ENCODE measurements at places on chromosomes 3 and 15.
A peak's percentile ranks its signal among the peaks of the same experiment; 100 is the strongest.

- DNase-seq, result no peak
Measured at GRCh38 chr3:37387462-37387861, 213.1 kb upstream of the LRRFIP2 start.

DNA sequence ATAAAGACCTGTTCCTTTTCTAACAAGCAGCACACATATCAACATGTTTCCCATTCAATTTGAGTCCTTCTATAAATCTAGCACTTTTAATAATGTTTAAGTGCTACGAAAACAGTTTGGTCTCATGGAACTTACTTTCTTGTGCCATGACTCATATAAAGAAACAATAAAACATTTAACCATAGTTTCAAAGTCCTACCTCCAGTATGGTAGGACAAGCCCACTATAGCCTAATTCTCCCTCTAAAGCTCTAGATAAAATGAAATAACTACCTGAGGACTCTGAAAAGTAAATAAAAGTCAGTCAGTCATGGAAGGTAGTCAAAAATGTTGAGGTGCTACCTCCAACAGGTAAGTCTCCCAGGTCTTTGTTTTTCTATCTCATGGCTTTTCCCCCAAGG lies 12.0 kb upstream of the PIK3CA start:
- no peak for DNase-seq

GRCh38 chr3:148528024-148528423 lies 169.7 kb upstream of the AGTR1 start:
- DNase-seq, result no peak

DNA sequence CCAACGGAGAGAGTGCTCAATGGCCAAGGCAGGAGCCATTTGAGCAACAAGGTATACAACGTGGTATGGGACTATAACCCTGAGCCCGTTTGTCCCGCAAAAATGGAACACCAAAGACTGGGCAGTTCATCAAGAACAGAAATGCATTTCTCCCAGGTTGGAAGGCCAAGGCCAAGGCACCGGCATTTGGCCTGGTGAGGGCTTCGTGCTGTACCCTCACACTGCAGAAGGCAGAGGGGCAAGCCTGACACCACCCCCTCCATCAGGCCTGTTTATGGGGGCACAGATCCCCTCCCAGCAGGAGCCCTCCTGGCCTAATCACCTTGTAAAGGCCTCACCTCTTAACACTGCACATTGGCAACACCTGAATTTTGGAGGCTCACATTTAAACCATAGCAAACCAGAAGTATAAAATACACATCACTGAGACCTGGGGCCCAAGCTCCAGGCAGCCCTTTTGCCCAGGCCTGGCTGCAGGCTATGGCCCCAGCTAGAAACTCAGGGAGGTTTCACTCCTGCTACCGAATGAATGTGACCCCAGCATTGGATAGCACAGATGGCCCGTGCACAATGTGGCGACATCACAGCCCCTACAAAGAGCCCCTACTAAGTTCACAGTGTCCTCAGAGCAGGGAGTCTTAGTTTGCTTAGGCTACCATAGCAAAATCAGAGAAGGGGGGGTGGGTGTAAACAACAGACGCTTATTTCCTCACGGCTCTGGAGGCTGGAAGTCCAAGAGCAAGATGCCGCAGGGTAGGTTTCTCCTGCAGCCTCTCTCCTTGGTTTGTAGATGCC lies 47.1 kb downstream of the KLF15 start:
- no peak for DNase-seq

DNA sequence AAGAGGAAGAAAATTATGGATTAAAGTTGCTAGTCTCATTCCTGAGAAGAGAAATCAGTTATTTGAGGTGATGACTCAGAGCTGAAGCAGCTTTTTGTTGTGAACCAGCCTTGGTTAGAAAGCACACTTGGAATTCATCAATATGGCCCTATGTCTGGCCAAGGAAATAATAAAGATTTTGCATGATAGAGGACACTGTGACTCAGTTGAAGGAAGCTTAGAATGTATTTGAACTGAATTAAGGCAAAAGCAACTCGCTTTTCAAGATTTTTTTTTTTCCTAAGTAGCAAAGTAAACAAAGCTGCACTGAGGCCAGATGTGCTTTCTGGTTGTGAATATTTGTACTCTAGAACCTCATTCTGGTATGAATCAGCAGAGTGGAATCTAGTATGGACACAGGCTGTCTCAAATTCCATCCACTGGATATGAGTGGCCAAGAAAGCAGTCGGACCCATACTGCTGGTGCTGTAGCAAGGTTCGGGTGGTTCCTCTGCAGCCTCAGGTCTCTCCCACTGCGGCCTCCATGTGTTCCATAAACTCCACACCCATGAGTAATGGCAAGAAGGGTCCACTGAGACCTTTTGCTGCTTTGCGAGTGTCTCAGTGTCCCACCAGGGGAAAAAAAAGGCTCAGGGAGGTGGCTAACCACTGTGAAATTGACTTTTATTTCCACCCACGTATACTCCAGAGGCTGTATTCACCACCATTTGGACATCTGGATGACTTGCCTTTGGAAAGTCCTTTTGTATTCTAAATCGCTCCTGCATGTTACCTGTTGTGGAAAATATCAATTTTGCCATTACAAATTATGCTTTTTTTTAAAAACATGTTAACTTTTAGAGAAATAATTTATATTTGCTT lies 53.1 kb downstream of the TGFBR2 start:
- no peak for DNase-seq

DNA sequence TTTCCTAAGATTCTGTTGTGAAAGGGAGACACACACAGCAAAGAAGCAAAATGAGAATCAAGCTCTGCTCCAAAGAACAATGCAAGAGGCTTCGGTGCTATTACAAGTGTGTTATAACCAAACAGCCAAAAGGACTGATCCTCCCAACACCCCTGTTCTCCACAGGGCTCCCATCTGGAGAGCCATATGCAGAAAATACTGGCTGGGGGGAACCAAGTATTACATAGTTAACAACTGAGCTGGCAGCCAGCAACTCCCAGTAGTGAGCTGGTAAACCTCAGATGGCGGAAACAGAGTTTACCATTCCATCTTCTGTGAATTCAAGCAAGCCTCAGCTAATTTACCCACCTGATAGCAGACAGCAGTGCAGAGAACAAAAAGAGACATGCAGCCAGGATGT lies 156.4 kb downstream of the NTRK3 start:
- no peak for DNase-seq

DNA sequence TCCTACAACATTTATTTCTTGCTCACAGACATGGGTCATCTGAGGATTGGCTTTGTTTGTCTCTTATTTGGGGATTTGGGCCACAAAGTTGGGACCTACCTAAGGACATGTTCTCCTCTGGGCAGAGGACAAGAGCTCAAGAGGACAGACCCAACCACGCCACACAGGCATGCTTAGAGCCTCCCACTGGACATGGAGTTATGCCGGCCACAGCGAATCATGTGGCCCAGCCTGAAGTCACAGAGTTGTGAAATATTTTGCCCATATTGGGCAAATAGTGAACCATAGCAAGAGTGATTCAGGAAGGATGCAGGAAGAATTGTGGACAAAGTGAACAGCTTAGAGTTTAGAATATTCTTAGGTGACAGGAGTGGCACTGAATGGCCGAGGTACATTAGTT lies 9.9 kb downstream of the TRAK1 start:
- no peak for DNase-seq

DNA sequence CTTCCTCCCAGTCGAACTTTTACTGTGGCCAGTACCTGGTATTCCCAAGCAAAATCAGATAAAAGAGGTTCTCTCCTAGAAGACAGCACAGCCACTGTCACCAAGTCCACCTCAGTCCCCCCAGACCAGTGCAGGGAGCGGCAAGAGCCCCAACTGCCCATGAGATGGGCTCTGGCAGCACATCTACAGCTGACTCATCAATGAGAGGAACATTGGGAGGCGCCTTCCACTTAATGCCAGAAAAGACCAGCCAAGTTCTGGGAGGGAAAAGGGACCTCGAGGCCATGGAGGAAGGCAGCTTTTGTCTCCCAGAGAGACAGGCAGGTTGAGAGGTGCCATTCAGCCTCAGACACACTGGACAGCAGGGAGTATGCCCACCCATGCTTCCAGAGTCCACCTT lies 28.2 kb downstream of the POC1A start:
- no peak for DNase-seq

DNA sequence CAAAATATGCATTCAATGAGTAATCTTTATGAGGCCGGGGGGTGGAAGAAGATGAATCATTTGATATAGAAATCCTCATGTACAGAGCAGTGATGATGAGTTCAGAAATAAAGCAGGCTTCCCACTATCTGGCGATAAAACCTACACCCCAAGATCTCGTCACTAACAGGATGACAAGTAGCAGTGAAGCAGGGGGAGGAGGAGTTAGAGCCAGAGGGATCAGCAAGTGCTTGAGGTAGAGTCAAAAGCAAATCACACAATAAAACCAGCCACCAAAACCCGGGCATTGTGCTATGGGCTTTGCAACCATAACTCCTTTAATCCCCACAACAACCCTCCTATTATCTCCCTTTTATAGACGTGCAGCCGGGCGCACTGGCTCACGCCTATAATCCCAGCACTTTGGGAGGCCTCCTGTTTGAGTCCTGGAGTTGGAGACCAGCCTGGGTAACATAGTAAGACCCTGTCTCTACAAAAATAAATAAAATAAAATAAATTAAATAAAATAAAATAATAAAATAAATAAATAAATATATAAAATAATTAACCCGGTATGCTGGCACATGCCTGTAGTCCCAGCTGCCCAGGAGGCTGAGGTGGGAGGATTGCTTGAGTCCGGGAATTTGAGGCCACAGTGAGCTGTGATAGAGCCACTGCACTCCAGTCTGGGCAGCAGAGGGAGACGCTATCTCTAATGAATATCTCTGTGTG lies 53.0 kb downstream of the STARD5 start:
- no peak for DNase-seq

DNA sequence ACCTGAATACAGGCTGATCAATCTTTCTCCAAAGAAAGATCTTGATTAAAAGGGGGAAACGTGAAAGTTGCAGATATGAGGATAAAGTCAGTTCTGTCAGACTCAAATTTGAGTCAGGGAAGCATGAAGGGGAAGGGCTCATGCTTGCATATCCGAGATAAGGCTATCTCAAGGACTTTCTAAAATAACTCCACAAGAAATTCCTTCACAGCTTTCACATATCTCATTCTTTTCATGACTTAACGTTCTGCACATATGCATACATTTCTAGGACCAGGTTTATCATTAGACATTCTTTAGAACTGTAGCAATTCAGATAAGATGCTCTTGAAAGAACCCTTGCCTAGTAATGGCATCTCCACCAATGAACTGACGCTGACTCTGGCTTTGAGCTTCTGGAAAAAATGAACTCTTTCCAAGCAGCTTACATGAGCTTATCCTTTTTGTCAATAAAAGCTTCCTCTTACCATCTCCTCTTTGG lies 15.9 kb downstream of the SH3GL3 start:
- no peak for DNase-seq

DNA sequence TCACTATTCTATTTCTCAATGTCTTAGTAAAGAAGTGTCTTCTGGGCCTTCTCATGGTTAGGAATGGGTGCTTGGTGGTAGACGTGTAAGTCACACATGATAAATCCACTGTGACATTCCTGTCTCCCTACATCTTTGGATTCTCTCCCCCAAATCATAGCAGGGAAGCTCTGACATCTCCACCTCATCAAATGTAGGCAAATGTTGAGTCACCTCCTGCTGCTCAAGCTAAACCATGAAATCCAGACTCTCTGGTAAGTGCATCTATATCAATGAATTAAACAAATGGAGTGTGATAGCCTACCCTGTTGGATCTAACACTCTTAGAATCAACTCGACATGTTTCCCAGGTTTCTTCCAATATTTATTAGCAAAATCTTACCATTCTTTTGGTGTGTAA lies 42.8 kb upstream of the RPL35A start:
- DNase-seq, result no peak

DNA sequence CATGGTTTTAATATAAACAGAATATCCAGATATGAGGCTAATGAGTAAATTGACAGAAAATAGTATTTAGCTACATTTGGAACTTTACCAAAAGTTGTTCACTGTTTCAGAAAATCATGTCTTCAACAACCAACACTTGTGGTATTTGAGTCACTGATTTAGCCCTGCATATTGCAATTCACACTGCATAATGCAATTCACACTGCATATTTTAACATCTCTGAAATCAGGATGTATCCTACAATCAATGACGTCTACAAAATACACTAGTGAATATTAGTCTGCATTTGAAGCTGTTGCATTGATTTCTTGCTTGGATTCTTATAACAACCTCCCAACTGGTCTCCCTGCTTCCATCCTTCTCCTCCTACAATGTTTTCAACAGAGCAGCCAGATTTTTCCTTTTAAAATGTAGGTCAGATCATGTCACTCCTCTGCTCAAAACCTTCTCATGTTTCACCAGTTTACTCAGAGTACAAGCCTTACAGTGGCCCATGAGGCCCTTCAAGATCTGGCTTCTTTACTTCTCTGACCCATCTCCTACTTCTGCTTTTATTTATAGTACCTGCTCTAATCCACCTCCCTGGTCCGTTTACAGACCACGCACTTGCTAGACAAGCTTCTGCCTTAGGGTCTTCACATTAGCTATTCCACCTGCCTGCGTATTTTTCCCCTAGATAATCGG lies 11.4 kb upstream of the RAB11A start:
- DNase-seq, result no peak

DNA sequence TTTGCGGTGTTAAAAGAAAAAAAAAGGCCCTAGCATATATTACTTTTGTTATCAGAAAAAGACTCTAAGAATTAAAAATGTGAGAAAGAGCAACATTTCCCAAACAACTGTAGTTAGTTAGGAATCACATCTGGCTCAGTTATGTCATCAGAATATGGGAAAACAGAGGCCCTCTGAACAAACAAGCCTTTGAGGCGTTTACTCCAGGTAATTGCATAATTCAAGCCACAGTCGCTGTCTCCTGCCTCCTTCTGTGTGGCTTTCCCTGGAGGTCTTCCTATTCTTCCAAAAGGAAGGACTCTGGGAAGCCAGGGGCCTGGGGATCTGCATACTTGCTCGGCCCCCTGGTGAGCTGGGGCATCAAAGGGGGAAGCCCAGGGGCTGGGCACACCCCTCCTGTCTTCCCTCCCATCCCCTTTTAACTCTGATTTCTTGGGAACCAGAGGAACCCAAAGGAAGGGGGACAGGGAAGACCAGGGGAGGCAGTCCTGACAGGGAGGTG lies 3.7 kb upstream of the FAM107A start:
- DNase-seq, result no peak

GRCh38 chr3:130834476-130834875 lies 59.4 kb upstream of the ATP2C1 start:
- DNase-seq, result no peak

DNA sequence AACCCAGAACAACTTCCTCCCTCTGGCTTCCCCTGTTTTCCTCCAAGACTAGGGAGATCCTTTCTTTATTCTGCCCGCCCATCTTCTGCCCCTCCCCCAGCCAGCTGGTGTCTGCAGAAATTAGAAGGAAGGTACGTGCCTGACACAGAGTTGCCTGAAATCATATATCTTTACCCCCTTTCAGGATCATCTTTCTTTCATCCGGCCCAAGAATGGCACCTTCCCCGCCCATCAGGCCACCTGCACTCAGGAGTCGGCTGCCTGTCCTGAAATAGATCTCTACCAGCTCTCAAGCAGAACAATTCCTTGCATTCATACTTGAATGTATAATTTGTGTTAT lies 133.7 kb downstream of the VGLL4 start:
- no peak for DNase-seq

- no peak for DNase-seq
Measured at GRCh38 chr3:16374047-16374934, 109.3 kb downstream of the OXNAD1 start.

GRCh38 chr3:138137861-138138260 lies 5.7 kb upstream of the A4GNT start:
- DNase-seq, result no peak

GRCh38 chr3:1848935-1849334 lies 249.7 kb upstream of the CNTN4 start:
- DNase-seq, result no peak

- DNase-seq, result no peak
Measured at GRCh38 chr3:129793319-129793718, 100.2 kb downstream of the TMCC1 start.

GRCh38 chr3:189316296-189317019 lies 144.7 kb downstream of the TPRG1 start:
- peak; percentile 84 for DNase-seq
